ENCODE measurements at places on chromosomes 3 and 15. TPM values are rescaled to one million over a fixed set of nuclear protein-coding genes. Genes with fewer than 3 reads are reported as not detected.

Gene SLC28A2
- total RNA-seq, result not detected

DNA sequence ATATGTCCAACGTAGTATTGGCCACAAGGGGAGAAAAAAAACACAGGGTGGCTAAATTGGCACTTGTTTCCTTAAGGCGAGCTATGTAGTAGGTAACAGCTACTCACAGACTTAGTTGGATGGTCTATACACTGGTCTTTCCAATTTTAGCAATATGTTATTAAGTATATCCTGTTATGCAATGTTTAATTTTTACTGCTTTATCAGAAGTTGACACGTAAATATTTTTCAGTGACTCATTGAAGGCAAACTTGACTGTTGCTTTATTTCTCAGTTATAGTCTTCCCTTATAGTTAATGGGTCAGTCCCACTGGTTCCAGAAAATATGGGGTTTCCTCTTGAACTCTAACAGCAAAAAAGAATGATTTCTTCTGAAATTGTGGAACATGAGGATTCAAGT lies 46.5 kb downstream of the ADPGK start:
- no peak for DNase-seq

DNA sequence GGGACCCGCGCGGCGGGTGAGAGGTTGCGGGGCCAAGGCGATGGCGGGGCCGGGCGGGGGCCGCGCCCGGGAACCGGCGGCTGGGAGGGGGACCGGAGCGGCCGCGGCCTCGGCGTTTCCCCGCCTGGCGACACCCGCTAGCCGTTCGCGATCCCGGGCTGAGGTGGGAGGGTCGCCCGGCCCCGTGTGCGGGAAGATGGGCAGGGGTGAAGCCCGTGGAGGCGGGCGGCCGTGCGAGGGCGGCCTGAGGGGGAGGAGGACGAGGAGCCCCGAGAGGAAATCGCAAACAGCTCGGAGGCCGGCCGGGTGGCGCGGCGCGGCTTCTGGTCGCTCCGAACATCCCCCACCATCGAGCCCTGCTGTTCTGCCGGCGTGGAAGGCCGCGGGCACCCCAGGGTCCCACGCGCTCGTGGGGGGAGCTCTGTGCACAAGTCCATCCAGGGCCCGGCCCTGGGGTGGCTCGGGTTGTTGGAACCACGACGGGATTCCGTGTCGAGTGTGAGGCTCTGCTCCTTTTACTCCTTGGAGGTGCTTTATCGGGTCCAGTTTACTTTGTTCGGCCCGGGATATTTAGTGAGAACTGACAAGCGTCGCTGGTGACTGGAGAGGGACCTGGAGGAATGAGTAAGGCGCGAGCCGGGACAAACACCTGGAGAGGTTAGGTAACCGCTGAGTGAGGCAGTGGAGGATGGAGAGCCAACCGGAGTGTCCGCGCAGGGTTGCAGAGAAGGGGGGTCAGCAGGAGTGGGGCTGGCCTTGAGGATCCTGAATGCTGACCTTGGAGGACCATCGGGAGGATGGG lies 728 bp downstream of the CRTC3 start:
- DNase-seq, result peak; percentile 60

GRCh38 chr3:117722856-117723255 lies 1013.3 kb downstream of the TUSC7 start:
- DNase-seq, result no peak

DNA sequence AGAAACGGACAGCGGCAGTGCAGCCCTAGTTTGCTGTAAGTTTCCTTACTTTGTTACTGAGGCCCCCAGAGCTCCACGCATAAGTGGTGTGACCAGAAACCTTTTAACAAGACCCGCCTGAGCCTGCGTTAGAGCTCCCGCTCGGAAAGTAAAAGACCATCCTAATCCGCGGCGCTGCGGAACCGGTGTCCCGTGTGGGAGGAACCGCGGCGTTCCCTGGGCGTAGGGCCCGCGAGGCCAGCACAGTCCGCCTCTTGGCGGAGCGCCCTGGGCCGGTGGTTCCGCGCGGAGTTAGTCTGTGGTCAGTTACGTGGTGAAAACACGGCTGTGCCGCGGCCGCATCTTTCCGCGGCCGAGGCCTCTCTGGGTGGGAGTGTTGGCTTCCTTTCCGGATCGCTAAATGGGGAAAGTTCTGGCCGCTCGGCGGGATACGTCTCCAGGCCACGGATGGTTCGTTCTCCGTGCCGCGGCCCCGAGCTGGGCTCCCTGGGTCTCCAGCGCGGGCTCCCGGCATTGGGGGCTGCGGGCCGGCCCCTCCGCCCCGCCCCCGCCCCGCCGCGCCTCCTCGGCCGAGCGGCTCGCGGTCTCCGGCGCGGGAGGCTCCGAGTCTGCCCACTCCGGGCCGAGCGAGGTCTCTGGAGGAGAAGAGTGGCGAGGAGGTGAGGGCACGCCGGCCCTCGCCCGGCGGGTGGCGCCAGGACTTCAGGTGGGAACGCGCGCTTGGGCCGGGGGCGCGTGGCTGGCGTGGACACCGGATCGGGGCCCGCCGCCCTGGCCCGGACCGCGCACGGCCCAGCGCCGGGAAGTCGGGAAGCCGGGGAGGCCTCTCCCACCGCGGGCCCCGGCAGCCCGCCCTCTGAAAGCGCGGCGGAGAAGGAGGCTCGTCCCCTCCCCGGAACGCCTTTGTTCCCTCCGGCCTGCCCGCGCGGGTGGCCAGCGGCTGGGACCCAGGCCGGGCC lies 754 bp downstream of the B3GNT5 start:
- peak; percentile 24 for DNase-seq

- no peak for DNase-seq
Observed at GRCh38 chr15:37751401-37751800, 183.0 kb upstream of the TMCO5A start.

Gene SNTN
- not detected for total RNA-seq

GRCh38 chr15:92879949-92880725 lies 20.0 kb upstream of the CHD2 start:
- peak; percentile 26 for DNase-seq

Gene ADPGK
- total RNA-seq, result 83.6 TPM

DNA sequence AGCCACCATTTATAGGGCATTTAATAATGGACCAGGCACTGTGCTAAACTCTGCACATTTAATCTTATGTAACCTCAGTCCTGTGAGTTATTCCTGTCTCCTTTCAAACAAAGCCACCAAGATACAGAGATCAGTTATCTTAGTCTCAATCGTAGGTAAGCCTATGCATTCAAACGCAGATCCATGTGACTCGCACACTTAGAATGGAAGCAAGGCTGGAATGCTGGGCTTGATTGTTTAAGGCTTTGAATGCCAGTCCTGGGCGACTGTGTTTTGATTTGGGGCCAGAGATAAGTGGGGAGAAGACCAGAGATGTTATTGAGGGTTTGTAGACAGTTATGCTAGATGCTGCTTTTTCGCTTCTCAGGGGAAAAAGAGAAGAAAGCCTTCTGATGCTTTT lies 22.2 kb downstream of the MED12L start:
- no peak for DNase-seq

Gene PLA1A
- total RNA-seq, result 0.25 TPM

Gene TGM4
- total RNA-seq, result not detected

DNA sequence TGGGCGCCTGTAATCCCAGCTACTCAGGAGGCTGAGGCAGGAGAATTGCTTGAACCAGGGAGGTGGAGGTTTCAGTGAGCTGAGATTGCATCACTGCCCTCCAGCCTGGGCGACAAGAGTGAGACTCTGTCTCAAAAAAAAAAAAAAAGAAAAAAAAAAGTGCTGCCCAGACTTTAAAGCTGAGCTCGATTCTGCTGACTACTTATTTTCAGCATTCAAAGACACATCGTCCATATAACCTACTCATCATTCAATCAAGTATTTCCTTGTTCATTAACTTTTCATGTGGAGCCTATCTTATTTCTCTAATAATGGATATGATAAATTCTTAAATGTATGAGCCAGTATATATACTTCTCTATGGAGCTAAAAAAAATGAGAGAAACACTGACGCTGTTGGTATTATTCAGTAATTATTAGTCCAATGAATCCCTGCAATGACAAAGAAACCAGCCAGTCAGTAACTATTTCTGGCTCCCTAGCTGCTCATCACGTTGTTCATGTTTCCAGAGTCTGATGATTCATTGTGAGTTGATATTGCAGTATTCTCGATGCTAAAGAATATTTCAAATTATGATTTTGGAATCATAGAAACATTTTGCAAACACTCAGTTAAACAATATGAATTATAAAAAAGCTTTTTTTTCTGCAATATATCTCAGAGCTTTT lies 111.9 kb downstream of the RAP2B start:
- DNase-seq, result no peak

DNA sequence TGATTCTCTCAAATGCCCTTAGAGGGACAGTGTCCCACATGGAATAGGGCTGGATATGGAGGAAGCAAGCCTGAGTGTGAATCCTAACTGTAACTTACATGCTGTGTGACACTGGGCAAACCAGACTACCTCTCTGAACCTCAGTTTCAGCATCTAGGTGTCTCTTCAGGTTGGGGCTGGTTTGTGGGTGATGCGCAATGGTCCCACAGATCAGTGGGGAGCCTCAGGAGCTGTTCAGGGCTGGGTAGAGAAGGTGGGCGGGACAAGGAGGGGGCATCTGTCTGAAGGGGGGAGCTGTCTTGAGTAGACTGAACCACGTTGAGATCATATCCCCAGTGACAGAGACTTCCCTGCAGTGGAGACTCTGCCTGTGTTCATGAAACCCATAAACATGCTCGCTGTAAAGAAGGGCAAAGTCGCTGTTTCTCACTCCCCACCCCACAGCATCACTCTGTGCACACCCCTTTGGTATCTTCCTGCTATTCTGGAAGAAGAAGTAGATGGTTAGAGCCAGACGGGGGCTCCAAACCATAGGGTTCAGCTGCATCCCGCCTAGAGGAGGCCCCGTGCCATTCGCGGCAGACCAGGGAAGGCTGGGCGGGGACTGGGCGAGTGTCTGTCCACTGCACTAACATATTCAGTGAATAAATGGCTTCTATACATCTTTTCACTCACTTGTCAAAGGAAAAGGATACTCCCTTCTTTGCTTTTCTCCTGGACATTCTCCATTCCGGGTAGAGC lies 28.4 kb downstream of the SRPRB start:
- no peak for DNase-seq

DNA sequence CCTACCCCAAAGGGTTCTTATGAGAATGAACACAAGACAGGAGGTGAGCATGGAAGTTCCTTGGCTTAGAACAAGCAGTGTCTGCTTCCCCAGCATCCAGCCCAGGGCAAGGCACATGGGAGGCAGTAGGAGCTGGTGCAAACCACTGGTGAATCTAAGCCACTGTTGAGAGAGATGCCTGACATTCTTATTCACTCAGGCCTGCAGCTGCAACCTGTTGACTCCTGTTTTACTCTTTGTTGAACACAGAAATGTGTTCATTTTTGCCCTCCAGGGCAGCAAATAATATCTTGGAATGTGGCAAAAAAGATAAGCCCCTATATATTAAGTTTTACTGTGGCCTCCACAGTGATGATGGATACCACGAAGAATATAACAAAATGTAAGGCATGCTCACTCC lies 8.9 kb upstream of the PAK6 start:
- DNase-seq, result no peak

Gene CHRD
- not detected for total RNA-seq

Gene GHSR
- total RNA-seq, result not detected

Gene TTLL13
- total RNA-seq, result 0.58 TPM

GRCh38 chr3:178203650-178204049 lies 332.6 kb upstream of the KCNMB2 start:
- no peak for DNase-seq

Gene CSNK1G1
- 27.9 TPM for total RNA-seq

GRCh38 chr3:56494679-56495322 lies 26.5 kb upstream of the ERC2 start:
- DNase-seq, result peak; percentile 78

DNA sequence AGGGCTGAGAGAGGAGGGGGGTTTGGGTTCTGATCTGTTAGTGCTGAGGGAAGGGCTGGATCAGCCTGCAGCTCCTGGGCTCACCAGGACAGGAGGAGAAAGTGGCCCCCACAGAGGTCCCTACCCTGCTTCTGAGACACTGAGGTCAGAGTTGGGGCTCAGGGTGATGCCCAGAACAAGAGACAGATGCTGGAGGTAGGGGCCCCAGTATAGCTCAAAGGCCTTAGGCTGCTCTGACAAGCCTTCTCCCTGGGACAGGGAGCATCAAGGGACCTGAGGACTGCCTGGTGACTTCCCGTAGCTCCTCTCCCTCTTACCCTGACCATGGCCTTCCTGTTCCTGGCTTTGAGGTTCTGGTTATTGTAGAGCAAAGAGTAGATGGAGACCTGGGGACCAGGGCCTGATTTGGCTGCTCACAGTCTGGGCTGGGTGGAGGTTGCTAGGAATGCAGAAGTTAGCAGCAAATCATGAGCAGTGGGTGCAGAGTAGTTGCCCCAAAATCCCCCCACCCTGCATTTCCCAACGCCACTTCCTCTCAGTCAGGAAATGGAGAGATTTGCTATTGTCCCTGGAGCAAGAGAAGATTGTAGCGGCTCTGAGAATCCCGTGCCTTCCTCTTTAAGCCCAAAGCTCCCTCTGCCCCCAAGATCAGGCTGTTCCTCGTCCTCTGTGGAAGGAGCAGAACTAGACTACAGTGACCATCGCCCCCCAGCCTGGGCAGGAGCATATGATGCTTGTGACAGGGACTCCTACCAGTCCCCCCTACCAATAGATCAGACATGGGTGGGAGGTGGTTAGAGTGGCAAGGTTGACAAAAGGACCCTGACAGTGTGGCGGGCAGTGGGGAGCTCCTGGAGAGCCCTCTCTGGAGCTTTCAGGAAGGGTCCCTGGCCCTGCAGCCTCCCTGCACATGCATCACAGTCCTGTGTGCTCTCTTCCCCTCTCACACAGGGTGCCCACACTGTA lies 47.4 kb upstream of the SEC22A start:
- DNase-seq, result no peak

GRCh38 chr3:13839726-13840340 lies 40.0 kb downstream of the WNT7A start:
- DNase-seq, result no peak

Gene SLCO2A1
- not detected for total RNA-seq

- no peak for DNase-seq
Observed at GRCh38 chr3:140088058-140088457, 153.1 kb downstream of the CLSTN2 start.

DNA sequence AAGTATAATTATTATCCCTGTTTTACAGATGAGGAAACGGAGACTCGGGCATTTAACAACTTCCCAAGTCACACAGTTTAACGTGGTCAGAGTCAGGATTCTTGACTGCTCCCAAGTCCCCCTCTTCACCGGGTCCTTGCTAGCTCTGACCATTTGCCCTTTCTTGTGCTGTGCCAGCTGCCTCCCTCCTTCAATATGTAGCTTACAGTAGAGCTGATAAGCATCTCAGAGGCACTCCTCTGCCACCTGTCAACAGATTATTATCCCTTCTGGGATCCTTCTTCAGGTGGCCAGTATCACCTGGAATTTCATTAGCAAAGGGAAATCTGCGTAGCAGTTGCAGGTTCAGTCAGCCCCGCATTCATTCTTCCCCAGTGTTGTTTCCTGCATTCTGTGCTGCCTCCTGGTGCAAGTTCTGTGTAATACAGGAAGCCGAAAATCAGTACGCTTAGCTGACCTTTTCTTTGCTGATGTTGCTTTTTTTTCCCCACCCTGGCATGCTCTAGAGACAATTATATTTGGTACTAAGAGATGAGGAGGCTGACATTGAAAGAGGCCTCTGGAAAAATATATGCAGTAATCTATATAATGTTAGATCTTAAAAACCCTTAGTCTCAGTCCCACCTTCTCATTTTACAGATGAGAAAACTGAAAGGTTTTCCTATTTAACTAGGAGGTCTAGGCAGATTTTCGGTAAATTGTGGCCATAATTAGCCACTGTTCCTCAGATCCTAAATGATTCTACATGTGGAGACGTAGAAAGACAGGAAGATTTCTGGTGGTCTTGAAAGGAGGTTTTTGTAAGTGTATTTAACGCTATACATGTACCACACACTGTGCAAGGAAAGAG lies 24.8 kb downstream of the TMOD2 start:
- DNase-seq, result peak; percentile 55

Gene LRRC15
- total RNA-seq, result not detected

- no peak for DNase-seq
Observed at GRCh38 chr3:48427630-48427962, 2.3 kb downstream of the PLXNB1 start.

Gene CPB1
- not detected for total RNA-seq

Measured in activated CD4-positive, alpha-beta memory T cell treated with anti-CD3 and anti-CD28 coated beads, Interleukin-2, amount 10 ng/mL, durations not matched to agents 7 days and 5 days (primary cell).